NT2/D1 (cell line): ENCODE measurements at places on chromosomes 5 and 9.

- no peak for DNase-seq
Observed at GRCh38 chr5:36403632-36404311, 102.1 kb upstream of the RANBP3L start.

GRCh38 chr5:151477101-151477500 is 29.7 kb downstream of the SLC36A1 start:
- DNase-seq, result no peak

- no peak for DNase-seq
Observed at GRCh38 chr5:16916262-16916878, 19.7 kb downstream of the MYO10 start.

GRCh38 chr9:131977109-131977838 is 102.4 kb downstream of the MED27 start:
- DNase-seq, result no peak

- no peak for DNase-seq
Observed at GRCh38 chr9:82489201-82489821, 500.7 kb downstream of the SPATA31D1 start.

GRCh38 chr5:17249029-17249634 is 31.7 kb downstream of the BASP1 start:
- DNase-seq, result no peak

GRCh38 chr9:79955300-79955699 is 383.5 kb downstream of the TLE4 start:
- DNase-seq, result no peak

DNA sequence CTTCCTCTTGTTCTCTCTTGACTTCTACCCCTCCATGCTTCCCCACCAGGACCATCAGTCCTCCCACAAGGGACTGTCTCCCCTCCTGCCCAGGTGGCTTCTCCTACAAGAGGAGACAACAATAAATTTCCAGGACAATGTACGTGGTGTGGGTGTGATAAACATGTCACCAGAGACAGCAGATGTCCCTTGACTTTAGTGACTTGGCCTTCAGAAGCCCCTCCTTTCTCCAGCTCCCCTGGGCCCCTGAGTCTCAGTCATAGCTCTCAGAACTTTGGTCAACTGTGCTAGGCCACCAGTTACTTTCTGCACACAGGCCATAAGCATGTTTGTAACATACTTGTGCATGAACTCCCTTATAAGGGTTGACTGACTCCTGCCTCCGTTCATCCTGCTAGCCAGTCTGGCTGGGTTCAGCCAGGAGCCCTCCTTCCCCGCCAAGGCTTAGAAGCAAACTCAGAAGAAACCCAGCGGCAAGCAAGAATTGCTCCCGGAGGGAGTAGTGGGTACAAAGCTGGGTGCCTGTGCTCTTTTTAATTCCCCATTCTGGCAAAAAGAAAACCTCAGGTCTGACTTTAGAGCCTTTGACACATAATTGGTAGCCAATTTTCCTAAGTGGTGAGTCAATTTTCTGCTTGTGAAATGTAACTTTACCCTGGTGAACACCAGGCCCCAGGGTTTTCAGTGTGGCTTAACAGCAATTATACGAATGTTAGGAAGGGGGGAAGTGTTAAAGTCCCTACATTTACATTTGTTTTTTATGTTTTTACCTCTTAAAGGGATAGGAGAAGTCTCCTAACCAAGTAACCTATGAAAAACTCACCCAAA is 49.2 kb downstream of the EBF1 start:
- no peak for DNase-seq

GRCh38 chr9:136283291-136284235 is 20.3 kb downstream of the CCDC187 start:
- peak; percentile 65 for DNase-seq

DNA sequence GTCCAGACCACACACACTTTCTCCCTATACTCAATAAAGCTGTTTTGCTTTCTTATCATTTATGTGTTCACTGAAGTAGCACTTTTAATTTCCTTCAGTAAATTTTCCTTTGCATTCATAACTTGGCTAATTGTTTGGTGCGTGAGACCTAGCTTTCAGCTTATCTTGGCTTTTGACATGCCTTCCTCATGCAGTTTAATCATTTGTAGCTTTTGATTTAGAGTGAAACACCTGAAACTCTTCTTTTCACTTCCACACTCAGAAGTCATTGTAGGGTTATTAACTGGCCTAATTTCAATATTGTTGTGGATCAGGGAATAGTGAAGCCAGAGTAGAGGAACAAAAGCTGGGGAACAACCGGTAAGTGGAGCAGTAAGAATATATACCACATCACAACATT is 114.7 kb downstream of the ST8SIA4 start:
- DNase-seq, result no peak

GRCh38 chr5:82406205-82406773 is 128.1 kb upstream of the RPS23 start:
- no peak for DNase-seq

DNA sequence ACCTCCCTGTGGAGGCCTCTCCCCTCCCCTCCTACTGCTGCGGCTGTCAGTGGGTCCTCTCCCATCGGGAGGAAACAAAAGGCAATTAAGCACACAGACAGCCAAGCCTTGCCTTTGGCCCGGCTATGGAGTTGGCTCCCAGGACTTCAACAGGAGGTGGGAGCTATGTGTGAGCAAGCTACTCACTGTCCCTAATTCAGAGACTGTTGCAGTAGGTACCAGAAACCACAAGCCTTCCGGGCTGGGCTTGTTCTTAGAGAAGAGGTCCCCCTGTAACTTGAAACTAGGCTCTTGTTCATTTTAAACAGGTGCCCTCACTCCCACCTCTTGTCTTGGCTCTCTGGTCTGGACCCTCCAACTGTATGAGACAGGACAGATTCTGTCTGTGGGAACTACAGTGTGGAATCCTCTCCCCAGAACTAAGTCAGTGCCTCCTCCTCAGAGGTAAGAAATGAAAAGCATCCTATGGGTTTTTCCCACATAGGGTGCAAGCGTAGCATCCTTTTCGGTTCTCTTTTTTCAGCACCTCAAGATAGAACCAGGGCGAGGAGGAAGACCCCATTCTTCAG is 561.1 kb downstream of the EBF1 start:
- DNase-seq, result peak; percentile 16

DNA sequence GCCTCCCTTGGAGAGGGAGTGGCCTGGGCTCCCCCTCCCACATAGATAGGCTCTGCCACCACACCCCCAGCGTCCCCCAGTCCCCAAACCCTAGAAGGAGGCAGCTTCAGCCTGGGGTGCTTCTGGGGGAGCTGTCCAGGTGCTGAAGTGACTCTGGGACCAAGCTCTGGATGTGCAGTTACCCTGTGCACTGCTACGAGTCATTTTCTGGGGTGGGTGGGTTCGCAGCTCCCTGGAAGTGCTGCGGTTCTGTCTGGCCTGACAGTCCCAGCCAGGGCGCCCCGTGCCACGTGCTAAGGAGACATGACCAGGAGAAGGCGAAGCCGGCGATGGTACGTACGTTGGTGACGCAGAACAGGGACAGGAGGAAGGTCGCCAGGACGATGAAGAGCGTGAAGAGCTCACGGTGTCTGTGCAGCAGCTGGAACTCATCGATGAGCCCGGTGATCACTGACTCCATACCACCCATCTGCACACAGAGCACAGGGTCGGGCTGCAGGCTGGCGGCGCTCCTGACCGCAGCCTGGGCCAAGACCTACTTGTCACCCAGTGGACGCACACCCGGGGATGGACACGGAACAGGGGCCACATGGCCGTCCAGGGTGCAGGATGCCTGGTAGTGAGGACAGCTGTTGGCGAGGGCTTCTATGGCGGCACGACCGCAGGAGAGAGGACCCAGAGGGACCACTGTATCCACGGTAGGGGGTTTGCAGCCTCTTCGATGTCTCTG is 35.7 kb downstream of the SLC6A3 start:
- peak; percentile 11 for DNase-seq

GRCh38 chr5:137710086-137710485 is 25.8 kb downstream of the KLHL3 start:
- DNase-seq, result no peak

DNA sequence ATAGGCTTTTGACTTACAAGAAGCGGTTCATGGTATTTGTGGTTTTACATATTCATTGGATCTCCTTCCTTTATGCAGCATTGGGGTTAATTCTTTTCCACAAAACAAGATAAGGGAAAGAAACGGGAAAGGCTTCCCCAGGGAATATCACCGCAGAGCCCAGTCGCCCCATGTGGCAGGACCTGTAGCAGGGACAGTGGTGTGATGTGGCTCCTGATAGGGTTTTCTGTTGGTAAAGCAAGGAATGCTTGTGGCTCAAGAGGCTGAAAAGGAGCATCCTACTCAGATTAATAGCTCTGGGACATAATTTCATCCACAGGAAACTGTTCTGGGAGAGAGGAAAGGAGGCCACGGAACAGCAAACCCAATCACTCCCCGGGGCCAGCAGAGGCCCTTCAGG is 699.9 kb downstream of the MTRR start:
- no peak for DNase-seq

DNA sequence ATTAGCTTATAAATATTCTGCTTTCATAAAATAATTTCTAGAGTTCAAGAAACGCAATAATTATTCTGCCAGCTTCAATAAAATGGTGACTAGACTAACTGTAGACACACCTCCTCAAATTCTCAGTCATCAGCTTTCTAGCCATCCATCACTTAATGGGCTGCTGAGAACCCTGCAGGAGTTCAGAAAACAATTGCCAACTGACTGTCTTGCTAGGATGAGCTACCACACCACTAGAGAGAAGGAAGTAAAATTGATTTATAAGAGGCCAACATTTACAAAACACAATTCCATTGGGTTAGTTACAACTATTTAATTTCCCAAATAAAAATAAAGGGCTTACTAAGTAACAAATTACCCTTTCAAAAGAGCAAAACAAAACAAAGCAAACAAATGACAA is 126.5 kb upstream of the PAPPA start:
- no peak for DNase-seq

GRCh38 chr9:88775037-88775471 is 216.2 kb upstream of the S1PR3 start:
- no peak for DNase-seq

- no peak for DNase-seq
Observed at GRCh38 chr9:35682520-35683315, 7.0 kb downstream of the TPM2 start.

DNA sequence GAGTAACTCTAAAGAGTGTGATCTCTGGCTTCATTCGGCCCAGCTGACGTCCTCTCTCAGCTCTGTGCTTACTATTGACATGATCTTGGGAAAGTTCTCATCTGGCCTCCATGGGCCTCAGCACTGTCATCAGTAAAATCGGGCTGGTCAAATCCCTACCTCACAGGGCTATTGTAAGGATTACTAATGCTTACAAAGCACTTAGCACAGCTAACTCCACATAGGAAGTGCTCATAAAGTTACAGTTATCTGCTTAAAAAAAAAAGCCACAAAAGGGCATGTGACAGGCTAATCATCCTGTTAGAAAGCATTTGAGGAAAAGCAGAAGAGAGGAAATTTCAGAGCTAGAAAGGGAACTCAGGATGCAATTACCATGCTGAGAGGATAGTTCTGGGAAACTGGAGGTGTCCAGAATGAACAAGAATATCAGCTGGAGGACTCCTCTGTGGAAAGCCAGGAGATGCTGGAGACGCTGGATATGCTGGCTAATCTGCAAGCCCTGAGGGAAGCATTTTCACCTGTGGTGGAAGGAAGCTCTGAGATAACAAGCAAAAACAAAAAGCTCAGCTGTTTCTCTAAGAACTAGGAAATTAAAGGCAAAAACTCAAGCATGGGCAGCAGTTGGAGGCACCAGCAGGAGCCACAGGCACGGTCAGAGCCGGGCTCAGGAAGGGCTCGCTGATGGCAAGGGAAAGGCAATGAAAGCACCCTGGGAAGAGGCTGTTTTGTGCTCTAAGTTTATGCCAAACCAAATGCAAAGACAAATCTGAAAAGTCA is 4.4 kb upstream of the BHMT start:
- no peak for DNase-seq

DNA sequence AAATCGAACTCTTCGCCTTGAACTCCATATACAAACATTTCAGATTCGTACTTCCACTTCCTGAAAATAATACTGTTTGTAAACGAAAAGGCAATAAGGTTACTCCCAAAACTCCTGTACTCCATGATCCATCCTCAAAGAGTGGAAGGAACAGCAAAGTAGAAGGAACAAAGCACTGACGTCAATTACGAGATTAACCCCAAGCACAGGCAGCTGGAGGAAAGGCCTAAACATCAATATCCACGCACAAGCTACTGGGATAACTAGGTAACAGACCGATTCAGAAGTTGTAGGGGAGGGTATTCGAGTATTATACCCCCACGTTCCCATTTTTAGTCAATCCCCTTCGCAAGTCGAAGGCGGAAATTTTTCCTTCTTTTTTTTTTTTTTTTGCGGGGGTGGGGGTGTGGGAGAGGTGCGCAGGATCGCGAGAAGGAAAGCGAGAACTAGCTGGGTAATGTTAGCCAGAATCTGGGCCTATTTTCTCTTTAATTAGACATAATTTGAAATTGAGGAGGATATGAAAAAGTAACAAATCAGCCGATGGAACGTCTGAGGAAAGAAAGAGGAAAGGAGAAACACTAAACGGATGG is 909 bp downstream of the AFF4 start:
- DNase-seq, result no peak

DNA sequence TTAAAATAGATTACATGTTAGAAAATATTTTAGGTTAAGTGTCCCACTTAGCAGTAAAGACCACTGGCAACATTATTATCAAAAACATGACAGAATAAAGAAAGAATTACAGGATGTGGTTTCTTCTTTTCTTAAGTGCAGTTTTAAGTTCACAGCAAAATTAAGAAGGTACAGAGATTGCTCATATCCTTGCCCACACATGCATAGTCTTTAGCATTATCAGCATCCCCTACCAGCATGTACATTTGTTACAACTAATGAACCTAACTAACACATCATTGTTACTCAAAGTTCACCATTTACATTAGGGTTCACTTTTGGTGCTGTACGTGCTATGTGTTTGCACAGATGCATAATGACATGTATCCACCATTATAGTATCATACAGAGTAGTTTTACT is 837.7 kb upstream of the CDH9 start:
- DNase-seq, result no peak

- no peak for DNase-seq
Observed at GRCh38 chr5:175802361-175802760, 69.0 kb upstream of the CPLX2 start.

- DNase-seq, result no peak
Observed at GRCh38 chr5:150209099-150209635, 19.3 kb downstream of the SLC6A7 start.

DNA sequence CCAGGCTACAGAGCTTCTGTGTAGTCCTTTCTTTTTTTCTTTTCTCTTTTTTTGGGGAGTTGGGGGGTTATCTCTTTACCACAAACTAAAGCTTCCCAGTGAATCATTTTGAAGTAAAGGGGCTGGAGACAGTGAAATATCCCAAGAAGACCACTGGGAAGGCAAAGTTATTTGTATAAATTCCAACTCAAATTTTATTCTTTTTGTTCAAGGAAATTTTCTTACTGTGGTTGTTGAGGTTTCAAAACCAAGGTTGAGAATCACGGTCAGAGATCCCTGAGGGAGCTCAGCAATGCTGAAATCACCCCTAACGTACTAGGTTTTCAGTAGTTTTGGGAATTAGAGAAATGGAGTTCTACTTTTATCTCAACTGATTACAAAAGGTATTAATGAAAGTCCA is 175.7 kb downstream of the ARHGEF28 start:
- no peak for DNase-seq

DNA sequence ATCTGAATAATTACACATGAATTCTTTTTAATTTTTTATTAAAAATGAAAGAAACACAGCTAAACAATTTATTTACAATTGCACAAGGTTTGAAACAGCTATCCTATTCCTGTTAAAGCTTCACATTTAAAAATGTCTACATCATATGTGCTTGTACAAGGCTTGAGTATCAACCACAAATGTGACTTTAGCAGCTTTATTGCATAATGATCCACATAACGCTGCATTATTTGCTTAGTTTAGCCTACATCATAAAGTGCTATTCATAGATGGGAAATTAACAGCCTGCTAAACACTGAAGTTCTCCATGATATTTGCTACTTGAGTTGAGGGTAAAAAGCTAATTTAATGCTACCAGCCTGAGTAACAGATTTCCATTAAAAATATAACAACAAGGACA is 45.0 kb downstream of the TRIM36 start:
- no peak for DNase-seq
